ENCODE measurements at places on chromosomes 7 and 10. TPM values are rescaled to one million over a fixed set of nuclear protein-coding genes. Genes with fewer than 3 reads are reported as not detected.

PDLIM1 gene
- 4.8 TPM for total RNA-seq

HEPACAM2 gene
- not detected for total RNA-seq

DNA sequence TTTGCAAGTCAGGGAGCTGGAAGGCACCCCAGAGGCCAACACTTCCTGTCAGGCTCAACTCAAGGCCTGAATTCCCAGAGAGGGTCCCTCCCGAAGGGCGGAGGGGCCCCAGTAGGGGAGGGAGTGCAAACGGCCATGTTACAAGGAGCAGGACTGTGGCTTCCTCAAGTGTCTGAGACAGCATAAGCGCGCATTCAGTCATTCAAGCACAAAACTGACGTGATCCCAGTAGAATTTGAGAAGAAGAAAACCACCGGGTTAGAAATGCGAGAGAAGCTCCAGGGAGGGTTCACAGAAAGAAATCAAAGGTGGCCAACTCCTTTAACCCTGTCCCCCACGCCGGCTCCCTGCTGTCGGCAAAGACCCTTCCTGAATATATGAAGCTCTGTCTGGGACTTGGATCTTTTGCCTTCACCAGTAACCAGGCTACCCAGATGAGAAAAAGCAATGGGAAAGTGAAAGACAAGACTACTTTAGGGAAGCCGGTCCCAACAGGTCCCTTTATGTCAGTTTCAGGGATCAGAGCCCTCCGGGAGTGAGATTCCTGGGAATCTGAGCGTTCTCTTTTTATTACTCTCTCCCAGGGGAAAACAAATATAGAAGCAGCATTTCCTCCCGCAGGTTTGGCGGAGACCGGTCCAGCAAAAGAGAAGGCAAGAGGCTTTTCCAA is 1.3 kb downstream of the AFAP1L2 start:
- DNase-seq = no peak

GRCh38 chr7:156005202-156005691 is 193.0 kb upstream of the SHH start:
- no peak for DNase-seq

ACTR3C gene
- total RNA-seq = 4.0 TPM

DNA sequence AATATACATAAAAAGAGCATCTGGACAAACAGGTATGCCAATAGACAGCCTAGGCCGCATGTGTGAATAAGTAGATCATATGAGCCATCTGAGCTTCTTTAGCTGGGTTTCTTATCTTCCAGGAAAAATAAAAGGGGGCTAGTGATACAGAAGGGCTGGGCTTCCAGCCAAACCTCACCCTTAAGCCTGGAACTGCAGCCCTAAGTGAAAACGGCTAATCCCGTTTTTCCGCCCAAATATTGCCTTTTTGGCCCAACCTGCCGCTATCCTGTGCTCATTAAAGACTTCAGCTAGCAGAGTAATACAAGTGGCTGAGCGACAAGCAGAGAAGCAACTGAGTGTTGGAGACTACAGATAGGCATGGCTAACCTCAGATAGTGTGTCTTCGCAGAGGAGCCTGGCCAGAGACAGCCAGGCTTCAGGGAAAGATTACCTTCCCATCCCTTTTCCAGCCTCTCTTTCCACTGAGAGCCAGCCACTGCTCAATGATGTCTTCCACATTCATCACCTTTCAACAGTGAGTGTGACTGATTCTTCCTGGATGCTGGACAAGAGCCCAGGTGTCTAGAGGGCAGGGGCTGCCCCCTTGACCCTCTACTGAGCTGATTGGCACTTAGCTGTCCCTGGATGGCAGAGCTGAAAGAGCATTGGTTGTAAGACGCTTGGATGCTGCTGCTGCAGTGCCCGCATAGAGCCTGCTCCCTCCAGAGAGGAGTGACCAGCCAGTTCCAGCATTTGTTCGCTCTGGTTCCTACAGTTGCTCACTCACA is 108.9 kb downstream of the ITGB8 start:
- no peak for DNase-seq

TMEM229A gene
- not detected for total RNA-seq

DNA sequence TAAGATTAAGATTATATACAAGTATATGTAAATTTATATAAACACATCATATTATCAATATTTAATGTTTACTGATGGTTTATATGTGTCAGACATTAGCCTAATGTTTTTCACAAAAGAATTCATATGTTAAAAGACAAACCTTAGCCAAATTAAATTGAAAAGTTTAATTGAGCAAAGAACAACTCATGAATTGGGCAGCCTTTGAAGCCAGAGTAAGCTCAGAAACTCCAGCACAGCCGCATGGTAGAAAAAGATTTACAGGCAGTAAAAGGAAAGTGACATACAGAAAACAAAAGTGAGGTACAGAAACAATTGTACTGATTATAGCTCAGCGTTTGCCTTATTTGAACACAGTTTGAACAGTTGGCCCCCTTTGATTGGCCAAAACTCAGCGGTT is 124.1 kb downstream of the TSPAN12 start:
- no peak for DNase-seq

DNA sequence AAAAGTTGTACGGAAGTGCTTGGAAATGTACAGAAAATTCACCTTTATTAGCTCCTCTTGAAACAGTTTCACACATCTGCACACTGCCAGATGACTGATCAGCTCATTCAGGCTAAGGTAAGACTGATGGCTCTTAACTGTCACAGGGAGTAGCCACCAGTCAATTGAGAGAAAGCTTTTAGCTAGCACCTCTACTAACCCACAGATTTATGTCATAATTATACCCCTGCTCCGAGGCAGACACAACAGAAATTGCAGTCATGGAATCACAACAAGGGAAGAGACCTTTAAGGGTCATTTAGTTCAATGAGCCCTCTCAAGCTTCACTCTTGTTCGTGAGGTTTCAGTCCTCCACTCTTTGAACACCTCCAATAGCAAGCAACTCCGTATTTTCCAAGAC is 235.4 kb downstream of the TRIL start:
- no peak for DNase-seq

CPN1 gene
- total RNA-seq = not detected
